H7 (cell line): ENCODE measurements at places on chromosomes 3 and 15.
A peak's percentile ranks its signal among the peaks of the same experiment; 100 is the strongest.

- peak; percentile 21 for DNase-seq
These were observed 83.3 kb upstream of the KCNH8 start for GRCh38 chr3:19065027-19065426.

- DNase-seq = no peak
These were observed 96.1 kb upstream of the SOX2 start for GRCh38 chr3:181615666-181616065.

GRCh38 chr3:184457329-184457728 is 77.5 kb downstream of the CHRD start:
- DNase-seq = no peak

GRCh38 chr3:42489116-42489936 is 13.1 kb upstream of the VIPR1 start:
- no peak for DNase-seq

DNA sequence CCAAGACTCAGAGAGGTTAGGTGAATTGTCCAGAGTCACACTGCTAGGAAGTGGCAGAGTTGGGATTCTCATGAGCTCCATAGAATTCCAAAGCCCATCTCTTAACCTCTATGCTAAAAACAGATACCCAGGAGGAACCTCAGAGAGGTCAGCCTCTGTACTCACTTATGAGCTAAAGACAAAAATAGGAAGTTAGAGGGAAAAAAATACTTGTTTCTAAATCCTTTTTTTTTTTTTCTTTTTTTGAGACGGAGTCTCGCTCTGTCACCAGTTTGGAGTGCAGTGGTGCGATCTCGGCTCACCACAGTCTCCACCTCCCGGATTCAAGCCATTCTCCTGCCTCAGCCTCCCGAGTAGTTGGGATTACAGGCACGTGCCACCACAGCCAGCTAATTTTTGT is 31.4 kb downstream of the FSD2 start:
- DNase-seq = no peak

DNA sequence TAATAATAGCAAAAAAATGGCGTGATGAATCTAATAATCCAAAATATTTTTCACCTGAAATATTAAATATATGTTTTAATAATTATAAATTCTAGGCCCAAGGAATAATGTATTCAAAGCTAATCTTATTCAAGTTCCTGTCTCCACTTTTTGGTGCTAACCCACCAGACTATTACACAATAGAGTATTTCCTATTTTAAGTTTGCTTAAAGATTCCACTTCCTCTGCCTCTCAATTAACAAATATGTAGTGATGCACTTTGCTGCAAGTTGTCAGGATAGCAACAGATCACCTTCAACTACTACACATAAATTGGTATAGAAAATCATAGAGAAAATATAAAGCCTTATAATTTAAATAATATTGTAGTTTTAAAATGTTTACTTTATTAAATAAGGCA is 467.5 kb downstream of the C3orf38 start:
- DNase-seq = no peak

DNA sequence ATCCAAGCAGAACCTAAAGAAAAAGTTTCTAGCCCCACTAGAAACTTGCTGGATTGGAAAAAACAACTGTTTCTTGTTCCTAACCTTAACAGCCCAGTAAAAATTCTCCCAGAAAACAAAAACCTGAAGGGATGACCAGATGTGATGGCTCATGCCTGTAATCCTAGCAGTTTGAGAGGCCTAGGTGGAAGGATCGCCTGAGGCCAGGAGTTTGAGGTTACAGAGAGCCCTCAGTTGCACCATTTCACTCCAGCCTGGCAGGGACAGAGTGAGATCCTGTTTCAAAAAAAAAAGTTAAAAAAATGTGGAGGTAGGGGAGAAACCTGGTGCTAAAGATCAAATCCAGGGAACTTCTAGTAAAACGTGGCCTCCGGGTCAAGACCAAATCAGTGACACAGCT is 38.6 kb upstream of the RAF1 start:
- no peak for DNase-seq

- DNase-seq = no peak
These were observed 6.4 kb downstream of the ATP8B4 start for GRCh38 chr15:50112488-50113186.

DNA sequence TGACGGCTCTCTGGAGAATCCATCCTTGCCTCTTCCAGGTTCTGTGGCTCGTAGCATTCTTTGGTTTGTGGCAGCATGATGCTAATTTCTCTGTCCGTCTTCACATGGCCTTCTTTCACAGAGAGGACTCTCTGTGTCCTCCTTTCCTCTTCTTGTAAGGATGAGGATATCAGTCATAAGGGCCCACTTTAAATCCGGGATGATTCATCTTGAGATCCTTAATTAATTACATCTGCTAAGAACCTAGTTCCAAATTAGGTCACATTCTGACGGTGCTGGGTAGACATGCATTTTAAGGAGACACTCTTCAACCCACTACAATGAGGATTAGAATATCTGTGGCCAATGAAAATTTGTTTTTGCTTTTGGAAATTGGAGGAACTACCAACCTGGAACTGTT is 15.7 kb upstream of the GXYLT2 start:
- DNase-seq = no peak

- DNase-seq = no peak
These were observed 258.2 kb upstream of the STT3B start for GRCh38 chr3:31274326-31275024.

- DNase-seq = no peak
These were observed 29.5 kb upstream of the FGD5 start for GRCh38 chr3:14789221-14789620.

GRCh38 chr15:85672332-85673084 is 122.2 kb downstream of the KLHL25 start:
- no peak for DNase-seq

GRCh38 chr3:126364731-126365301 is 7.6 kb upstream of the KLF15 start:
- DNase-seq = no peak

- no peak for DNase-seq
These were observed 3.2 kb downstream of the LRRFIP2 start for GRCh38 chr3:37171144-37171543.

- DNase-seq = no peak
These were observed 416.4 kb upstream of the PDZRN3 start for GRCh38 chr3:74041068-74041675.

- no peak for DNase-seq
These were observed 119.3 kb upstream of the PFN2 start for GRCh38 chr3:150090006-150090405.

DNA sequence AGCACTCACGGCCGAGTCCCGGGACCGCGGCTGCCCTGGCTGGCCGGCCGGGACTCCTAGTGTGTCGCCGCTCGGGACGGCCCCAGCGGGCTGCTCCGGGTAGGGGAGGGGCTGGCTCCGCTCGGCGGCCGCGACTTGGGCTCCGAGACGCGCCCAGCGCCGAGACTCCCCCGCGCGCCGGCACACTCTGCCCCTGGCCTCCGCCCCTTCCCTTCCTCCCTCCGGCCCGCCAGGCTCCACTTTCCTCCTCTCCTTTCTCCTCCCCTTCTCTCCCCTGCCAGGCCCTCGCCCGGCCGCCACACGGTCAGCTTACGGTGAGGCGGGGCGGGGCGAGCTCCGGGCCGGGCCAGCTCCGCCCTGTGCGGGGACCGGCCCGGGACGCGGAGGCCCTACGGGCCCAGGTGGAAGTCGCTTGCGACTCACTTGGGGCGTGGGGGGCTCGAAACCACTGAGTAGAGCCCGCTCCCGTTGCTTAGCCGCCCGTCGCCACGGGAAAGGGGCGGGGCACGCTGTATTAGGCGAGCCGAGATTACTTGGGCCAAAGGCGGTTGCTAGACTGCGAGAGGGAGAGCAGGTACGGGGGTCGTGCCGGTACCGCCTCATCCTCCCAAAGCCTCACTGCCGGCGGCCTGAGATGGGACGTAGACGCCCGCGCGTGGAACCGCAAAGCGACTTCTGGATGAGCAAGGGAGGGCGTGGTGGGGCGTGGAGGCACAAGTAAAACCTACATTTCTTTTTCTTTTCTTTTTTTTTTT is at the start of gene ITGB5:
ITGB5 (minus strand) TSS at position 189 of the 755 bp plus-strand sequence. CDS start 365 bp downstream, outside the sequence.
- peak; percentile 93 for DNase-seq

DNA sequence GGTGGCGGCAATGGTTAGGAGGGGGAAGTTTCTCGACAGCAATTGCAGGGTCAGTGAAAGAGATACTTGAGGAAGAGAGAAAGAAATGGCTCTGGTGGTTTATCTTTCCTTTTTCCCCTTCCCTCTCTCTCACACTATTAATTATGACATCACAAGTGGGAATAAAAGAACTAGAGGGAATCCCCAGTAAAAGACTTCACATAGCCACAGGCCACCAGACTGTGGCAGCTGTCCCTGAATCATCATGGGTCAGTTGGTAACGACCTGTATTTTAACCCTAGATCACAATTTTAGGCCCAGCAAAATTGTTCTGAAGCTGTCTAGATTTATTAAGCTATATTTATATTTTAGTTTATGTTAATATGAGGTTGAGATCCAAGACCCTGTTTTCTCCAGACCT is 40.3 kb downstream of the MBNL1 start:
- no peak for DNase-seq

DNA sequence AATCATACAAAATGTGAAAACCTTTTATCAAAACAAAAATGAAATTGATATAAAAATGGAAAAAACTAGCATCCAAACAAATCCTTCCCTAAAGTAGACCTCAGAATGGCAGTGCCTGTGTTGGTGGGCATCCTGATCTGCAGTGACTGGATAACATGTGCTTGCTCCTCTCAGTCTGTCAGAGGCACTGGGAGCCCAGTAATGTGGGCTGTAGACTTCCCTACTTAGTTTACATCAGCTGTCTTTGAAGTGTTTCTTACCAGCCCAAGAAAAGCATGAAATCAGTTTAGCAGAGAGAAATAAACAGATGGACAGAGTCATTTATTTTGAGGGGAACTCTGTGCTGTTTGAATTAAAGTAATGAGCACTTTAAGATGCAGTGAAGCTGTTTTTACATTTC is 37.8 kb upstream of the RORA start:
- DNase-seq = no peak

- no peak for DNase-seq
These were observed 101.6 kb upstream of the PRR20G start for GRCh38 chr3:127389420-127389819.

- no peak for DNase-seq
These were observed 267.5 kb downstream of the OCA2 start for GRCh38 chr15:27831384-27832236.

- no peak for DNase-seq
These were observed 25.9 kb upstream of the TNFSF10 start for GRCh38 chr3:172549144-172549543.

DNA sequence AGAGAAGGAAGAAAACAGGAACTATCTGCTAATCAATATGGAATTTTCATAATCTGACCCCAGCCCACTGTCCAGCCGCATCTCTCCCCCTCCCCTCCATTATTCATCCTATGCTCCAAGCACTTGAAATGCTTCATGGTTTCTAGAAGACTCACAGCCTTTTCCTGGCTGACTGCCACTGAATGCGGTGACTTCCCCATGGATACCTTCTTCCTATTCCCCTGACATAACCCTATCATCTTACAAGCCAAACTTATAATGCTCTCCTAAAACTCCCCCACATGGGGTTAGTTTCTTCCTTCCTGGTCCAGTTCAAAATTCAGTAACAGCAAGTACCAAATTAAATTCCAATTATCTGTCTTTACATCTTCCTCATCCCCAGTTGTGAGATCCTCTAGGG is 31.2 kb upstream of the PTX3 start:
- no peak for DNase-seq

GRCh38 chr3:155184011-155184410 is 103.9 kb downstream of the MME start:
- DNase-seq = no peak

DNA sequence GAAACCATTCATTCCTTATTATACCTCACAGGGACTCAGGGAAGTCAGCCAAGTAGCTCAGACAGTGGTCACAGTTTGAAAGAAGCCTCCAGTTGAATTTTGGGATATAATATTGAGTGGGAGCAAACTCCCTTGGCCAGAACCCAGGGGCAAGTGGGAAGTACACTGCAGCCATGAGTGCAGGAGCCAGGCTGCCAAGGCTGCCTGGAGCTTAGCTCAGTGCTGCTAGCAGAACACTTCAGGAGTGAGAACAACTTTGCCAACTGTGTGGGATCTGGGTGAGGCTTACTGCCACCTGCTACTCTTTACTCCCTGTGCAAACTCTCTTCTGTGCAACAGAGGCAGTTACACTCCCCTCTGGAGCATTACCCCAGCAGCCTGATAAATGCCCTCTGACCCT is 4.6 kb downstream of the OR5K3 start:
- no peak for DNase-seq

DNA sequence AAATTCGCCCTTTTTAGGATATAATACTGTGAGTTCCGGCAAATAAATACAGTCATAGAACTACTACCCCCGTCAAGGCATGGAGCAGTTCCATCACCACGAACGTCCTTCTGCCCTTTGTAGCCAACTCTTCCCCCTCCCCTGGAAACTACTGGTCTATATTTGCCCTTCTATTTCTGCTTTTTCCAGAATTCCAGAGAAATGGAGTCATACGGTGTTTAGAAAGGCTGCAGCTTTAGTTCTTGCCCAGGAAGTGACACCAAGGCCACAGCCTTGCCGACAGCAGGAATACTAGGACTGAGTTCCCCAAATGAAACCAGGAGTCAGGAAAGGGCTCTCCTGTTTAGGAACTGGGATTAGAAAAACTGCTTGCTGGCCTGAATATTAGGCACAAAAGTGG is 291.2 kb downstream of the FAM43A start:
- DNase-seq = no peak

DNA sequence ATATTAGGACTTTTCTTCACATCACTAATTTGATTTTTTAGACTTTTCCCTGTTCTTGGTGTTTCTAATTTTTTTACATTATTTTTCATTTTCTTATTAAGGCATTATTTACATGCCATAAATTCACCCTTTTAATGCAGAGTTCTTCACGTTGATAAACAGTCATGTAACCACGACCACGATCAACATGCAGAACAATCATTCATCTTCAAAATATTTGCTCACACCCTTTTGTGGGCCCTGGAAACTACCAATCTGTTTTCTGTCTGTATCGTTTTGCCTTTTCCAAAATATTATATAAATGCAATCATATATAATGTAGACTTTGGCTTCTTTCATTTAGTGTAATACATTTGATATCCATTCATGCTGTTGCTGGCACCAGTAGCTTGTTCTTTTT is 48.7 kb downstream of the ARRDC4 start:
- DNase-seq = no peak

GRCh38 chr3:54706738-54707137 is 221.1 kb downstream of the LRTM1 start:
- DNase-seq = no peak

- DNase-seq = no peak
These were observed 92.1 kb upstream of the ICE2 start for GRCh38 chr15:60571008-60571420.

DNA sequence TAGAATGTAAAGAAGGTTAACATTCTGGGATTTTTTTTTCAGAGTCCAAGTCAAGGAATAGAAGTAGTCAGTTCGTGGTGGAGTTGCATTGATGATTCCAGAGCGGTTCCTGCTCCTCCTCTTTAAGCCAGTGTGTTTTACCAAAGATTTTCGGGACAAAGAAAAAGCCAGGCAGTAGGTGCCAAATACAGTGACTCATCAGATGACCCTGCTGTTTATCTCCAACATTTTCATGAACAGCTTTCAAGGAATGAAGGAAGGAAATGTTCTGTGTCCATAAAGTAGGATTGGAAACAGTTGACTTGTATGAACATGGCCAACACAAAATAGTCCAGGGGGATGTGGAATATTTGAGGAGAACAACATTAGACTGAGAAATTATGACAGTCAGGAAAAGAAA is 142.4 kb upstream of the TMC3 start:
- DNase-seq = no peak

GRCh38 chr3:192332386-192333291 is 394.7 kb downstream of the FGF12 start:
- peak; percentile 2 for DNase-seq

GRCh38 chr3:151268267-151269235 is 9.8 kb downstream of the P2RY14 start:
- DNase-seq = no peak
